ENCODE measurements at places on chromosomes 7 and 10. TPM values are rescaled to one million over a fixed set of nuclear protein-coding genes. Genes with fewer than 3 reads are reported as not detected.

- no peak for DNase-seq
Observed at GRCh38 chr10:117075064-117075463, 63.0 kb downstream of the VAX1 start.

DNA sequence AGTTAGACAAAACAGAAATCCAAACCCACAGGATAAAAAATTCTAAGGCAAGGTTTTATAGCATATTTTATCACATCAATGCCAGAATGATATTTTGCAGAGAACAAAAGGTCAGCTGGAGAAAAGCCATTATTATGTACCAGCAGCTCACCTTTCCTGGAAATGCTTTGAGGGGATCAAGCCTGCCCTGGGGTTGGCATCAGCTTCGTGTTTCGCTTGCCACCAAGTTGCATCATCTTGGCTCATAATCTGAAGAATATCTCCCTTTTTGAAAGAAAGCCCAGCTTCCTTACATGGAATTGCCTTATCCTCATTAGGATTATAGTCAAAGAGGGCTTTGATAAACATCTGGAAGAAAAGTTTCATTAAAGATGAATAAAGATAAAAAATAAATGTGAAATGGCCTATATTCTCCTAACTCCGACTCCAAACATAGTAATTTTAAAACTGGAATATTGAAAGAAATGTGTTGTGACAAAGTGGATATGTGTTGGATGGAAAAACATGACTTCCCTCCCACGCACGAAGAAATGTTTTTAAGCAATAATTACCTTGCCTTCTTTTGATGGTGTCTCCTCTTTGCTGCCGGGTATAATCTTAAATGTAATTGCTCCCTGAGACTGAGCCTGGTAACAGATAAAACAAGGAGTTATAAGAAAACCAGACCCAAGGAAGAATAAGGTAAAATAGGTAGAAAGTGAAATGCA lies 121.3 kb upstream of the ODAD2 start:
- DNase-seq = no peak

GRCh38 chr7:117937049-117937752 lies 64.0 kb upstream of the CTTNBP2 start:
- no peak for DNase-seq

GRCh38 chr10:34348917-34349485 lies 466.1 kb downstream of the PARD3 start:
- DNase-seq = no peak

DNA sequence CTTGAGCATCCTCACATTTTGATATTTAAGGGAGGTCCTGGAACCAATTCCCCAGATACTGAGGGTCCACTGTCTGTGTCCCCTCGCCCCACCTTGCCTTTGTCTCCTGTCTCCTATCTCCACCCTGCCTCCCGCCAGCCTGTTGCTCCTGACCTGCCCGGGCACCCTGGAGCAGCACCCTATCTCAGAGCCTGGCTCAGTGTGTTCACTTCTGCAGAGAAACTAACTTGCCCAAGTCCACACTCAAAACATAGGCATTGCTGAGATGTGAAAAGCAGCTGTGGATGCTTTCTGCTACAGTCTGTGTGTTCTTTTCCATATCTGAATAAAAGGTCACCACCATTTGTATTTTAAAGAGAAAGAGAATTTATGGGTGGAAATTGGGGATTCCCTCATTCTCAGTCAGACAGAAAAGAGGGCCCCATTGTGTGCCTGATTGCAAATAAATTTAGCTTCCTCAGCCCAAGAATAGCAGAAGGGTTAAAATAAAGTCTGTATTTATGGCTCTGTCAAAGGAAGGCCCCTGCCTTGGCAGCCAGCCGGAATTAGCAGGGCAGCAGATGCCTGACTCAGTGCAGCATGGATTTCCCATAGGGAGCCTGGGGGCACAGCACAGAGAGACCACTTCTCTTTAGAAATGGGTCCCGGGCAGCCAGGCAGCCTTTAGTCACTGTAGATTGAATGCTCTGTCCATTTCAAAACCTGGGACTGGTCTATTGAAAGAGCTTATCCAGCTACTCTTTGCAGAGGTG lies 161.3 kb downstream of the EGFR start:
- DNase-seq = no peak

MUC12 gene
- 1.5 TPM for total RNA-seq
